ENCODE measurements at places on chromosomes 6 and 20. TPM values are rescaled to one million over a fixed set of nuclear protein-coding genes. Genes with fewer than 3 reads are reported as not detected.

GRCh38 chr6:2132916-2133315 lies 112.5 kb downstream of the GMDS start:
- DNase-seq = no peak

- DNase-seq = no peak
Measured at GRCh38 chr6:53664623-53665022, 933 bp downstream of the KLHL31 start.

DNA sequence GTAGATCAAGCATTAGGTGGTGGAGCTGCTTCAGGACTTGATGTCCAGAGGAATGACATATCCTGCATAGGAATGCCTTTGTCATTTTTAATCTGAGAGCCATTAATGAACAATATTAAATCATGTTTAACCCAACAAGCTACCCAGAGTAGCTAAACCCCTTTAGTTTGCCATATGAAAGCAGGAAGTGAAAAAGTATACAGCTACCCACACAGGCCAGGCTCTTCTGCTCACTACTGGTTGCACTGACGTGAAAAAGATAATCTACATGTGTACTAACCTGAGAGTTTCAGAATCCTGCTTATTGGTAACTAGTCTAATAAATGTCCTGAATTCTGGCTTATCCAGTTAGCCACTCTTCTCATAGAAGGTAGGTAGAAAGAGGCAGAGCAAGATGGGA lies 19.9 kb downstream of the GLYATL3 start:
- DNase-seq = no peak

DNA sequence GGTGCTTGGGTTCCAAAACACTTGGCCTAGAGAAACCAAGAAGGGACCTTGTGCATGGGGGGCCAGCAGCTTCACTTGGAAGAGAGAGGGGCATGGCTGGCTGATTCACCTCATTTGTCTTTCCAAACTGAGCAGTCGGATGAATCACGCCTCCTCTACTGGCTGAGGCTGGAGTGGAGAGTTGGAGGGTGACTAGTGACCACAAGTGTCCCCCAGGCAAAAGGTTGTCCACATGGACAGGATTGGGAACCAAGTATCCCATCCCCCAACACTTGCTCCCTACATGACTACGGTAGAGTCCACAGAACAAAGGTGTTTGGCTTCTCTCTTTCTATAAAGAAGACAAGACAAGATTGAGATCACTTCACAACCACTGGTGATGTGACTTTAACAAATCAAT lies 875.6 kb downstream of the QKI start:
- DNase-seq = no peak

GRCh38 chr6:56541030-56541600 lies 101.6 kb downstream of the DST start:
- DNase-seq = no peak

GRCh38 chr20:36306553-36307411 lies 643 bp downstream of the DLGAP4 start:
- DNase-seq = no peak

- no peak for DNase-seq
Measured at GRCh38 chr6:32819729-32820128, 2.9 kb upstream of the HLA-DOB start.

GRCh38 chr6:156647140-156647784 lies 129.9 kb upstream of the ARID1B start:
- no peak for DNase-seq

- peak; percentile 82 for DNase-seq
Measured at GRCh38 chr6:136403110-136403980, 113.7 kb upstream of the BCLAF1 start.

- DNase-seq = no peak
Measured at GRCh38 chr6:41371992-41372831, 36.8 kb downstream of the NCR2 start.

Gene KHDC1
- polyA plus RNA-seq = 5.9 TPM

Gene RAET1E
- polyA plus RNA-seq = not detected

Gene GSTA2
- not detected for polyA plus RNA-seq

Gene FAM162B
- polyA plus RNA-seq = 10.9 TPM

Gene OR2J3
- polyA plus RNA-seq = not detected
